8988T (cell line): ENCODE measurements at places on chromosomes 7 and 10.

GRCh38 chr10:93703066-93703465 is 674 bp upstream of the FRA10AC1 start:
- no peak for DNase-seq

DNA sequence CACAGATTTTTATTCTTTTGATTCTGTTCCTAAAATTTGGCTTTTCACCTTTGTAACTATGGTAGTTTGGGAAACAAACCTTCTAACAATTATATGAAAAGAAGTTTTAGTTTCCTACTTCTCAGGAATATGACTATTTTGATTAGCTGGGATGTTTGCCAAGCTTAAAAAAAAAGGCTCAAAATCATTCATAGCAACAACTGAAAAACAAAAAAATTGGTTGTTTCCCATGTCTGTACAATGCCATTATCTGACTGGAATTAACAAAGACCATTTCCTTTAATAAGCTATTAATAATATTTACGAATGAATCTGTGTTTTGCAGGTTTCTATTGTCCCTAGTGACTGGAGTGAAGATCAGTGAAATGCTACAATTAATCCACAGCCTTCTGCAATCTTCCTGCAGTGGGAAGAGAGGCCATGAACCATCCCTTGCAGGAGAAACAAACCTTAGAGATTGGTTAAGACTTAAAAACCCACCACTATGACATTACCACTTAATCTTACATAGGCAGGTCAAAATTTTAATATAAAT is 4.2 kb downstream of the PURB start:
- no peak for DNase-seq

- DNase-seq, result no peak
These were observed 5.1 kb downstream of the UNCX start for GRCh38 chr7:1237704-1238255.

- no peak for DNase-seq
These were observed 23.8 kb downstream of the PLPP4 start for GRCh38 chr10:120480848-120481247.

GRCh38 chr10:10421071-10421470 is 596.6 kb upstream of the CELF2 start:
- DNase-seq, result no peak

- no peak for DNase-seq
These were observed 31.2 kb downstream of the FOXK1 start for GRCh38 chr7:4713183-4713784.

GRCh38 chr10:67017218-67017617 is 91.4 kb downstream of the LRRTM3 start:
- DNase-seq, result no peak

DNA sequence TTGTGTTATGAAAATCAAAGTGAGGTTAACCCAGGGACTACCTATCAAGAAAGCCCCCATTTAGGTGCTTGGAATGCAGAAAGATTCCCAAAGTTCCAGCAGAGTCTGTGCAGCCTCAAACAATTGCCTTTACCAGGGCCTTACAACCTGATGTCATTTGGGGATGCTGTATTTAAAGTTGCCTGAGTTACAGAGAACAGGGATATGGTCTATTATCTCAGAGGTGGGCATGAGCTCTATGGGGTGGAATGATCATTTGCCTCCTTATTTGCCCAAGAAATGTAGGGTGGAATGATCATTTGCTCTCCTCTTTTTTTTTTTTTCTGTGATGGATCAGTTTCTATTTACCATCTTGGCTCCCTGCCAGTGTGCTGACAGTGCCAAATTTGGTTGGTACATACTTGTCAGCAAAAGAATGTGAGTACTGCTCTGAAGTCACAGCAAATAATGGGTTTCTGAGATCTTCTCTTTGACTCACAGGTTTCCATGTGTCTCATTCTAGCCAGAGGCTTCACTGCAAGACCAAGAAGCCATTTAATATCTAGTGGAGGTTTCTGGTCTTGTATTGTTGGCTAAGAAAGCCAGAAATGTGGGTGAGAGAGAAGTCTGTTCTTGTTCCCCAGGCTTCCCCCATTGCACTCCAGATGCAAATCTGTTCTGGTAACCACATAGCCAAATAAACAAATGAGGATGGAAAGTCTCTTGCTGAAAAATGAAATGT is 45.5 kb upstream of the ZNRF2 start:
- DNase-seq, result no peak

DNA sequence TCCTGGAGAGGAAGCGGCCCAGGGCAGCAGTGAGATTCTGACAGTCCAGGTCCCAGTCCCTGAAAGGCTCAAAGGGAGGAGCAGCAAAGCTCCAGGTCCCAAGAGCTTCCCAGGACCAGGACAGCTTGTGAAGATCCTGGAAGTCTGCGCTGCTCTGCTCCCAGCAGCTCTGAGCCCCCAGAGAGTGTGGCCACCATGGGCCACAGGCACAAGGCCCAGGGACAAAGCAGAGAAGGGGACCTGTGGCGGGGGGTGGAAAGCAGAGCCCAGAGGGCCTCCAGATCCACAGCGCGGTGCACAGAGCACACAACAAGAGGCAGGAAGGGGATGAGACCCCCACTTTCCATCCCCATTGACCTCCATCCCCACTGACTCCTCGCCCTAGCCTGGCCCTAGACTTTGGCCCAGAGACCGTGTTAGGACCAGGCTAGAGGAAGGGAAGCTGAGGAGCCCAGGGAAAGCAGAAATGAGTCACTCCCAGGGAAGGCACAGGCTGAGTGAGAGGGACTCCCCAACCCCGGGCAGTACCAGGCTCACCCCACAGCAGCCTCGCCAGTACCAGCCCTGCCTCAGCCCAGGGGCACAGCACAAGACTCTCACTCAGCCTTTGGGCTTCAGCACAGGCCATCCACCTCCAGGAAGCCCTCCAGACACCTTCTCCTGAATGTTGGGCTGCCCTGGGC is 75.5 kb downstream of the GRID1 start:
- no peak for DNase-seq

DNA sequence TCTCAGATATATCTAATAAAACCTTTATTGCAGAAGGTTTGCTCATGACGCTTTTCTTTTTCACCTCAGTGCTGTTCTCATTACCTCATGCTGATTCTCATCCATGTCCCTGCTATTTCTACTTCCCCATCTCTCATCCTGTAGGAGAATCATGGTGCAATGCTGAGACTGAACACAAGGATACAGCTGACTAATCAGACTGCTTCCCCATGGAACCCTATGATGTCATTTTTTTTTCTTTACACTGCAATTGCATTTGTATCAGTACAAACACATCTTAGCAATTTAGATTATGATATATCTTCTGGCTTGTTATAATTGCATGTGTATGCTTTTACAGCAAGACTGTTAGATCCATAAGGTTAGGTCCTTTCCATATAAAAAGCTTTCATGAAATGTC is 93.7 kb downstream of the SEMA3A start:
- DNase-seq, result no peak

DNA sequence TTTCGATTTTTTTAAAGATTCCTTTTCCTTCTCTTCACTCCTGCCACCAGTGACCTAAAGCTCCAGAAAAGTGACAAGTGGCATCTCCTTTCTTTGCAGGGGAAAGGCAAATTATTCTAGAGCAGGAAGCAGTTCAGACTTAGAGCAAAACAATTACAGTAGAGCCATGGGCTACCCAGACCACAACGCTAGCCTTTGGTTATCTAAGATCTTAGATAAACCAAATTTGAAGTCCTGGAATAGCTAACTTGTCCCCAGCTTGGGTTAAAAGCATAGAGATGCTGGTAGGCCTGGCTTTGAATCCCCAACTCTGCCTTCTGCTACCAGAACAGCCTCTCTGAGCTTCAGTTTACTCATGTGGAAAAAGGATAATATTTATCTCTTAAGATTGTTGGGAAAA is 38.4 kb downstream of the LGI1 start:
- no peak for DNase-seq

- no peak for DNase-seq
These were observed 38.0 kb downstream of the MDFIC start for GRCh38 chr7:114959931-114960330.

GRCh38 chr10:43824934-43825333 is 176.3 kb upstream of the ZNF32 start:
- no peak for DNase-seq

GRCh38 chr7:151849879-151850260 is 27.0 kb downstream of the PRKAG2 start:
- DNase-seq, result no peak

- no peak for DNase-seq
These were observed 364.2 kb downstream of the AUTS2 start for GRCh38 chr7:69962186-69963065.

GRCh38 chr7:112556633-112557032 is 75.8 kb downstream of the LSMEM1 start:
- DNase-seq, result no peak

DNA sequence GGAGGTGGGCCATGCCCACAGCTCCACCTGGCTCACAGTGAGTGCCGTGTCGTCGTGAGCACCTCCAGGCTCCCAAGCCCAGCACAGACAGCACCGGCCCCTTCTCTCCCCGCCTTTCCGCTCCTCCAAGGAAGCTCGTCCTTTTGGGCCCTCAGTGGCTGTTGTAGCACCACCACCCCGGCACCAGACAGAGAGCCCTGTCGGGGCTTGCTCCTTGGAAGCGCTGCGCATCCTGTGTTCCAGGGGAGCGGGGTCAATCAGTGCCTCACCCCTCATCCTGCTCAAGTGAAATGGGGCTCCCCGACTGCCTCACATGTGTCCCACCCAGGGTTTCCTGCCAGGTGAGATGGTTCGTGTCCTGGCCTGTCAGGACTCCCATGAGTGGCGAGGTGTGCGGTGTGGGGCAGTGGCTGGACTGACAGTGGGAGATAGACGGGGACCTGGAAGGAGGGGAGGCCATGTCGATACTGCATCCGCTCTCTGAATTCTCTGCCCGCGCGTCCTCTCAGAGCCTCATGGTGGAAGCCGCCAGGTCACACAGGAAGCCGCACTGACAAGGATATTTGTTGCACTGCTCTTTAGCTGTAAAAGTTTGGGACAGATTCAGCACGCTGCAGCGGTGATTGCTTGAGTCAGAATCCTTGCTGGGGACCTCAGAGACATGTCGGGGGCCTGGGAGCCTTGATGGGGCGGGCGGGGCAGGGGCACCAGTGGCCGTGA is 107.1 kb downstream of the INPP5A start:
- no peak for DNase-seq

DNA sequence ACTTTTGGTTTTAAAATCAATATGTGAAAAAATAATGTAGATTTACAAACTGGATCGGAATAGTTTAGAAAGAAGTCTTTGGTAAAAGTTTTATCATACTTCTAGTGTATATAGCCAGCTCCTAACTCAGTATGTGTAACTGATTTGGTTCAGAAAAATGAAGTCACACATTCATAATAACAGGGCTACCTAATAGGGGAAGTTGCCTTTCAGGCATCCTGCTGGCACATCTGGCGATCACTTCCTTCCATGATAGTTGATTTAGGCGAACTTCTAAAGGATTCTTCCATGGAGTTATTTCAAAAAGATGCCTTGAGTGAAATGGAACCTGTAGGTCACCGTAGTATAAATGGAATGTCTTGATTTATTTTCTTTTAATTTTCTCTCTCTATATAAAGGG is 69.1 kb downstream of the SHH start:
- no peak for DNase-seq

GRCh38 chr10:1333981-1334380 is 277.8 kb downstream of the WDR37 start:
- DNase-seq, result no peak

DNA sequence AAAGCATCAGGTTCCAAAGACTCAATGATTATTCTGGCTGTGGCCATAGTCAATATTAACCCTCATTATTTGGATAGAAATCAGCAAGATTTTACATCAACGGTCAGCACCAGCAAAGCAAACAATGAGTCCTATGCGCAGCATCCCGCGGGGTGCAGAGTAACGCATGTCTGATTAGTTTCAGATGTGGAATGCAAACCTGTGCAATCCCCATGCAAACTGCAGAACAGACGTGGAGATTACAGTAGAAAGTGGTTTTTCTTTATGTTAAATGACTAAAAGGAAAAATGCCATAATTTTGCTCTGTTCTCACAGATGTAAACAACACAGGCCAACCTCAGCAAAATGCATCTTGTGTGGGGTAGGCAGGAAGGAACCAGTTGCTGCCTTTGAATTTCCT is 258.1 kb upstream of the GRB10 start:
- no peak for DNase-seq

GRCh38 chr10:110040767-110041478 is 33.1 kb downstream of the ADD3 start:
- DNase-seq, result no peak

DNA sequence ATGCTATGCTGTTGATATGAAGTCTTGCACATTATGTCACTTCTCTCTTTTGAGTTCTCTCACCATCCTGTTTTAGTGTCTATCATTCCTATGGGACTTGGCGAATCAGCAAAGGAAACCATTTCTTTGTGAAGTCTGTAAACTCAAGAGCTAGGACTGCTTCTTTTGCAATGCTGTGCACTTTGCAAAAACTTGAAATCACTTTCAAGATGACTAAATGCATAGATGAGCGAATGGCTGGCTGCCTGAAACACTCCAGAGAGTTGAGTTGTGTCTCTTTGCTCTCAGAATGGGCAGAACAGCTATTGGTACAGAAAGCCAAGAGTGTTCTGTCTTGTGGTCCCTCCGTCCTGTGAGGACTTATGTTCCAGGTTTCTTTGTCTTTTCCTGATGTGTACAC is 18.3 kb upstream of the ELMO1 start:
- no peak for DNase-seq

GRCh38 chr10:86321568-86321967 is 45.0 kb downstream of the GRID1 start:
- no peak for DNase-seq

- peak; percentile 72 for DNase-seq
These were observed at the start of gene BICC1 for GRCh38 chr10:58512491-58513187. Gene BICC1, plus strand, starts transcription at chr10:58512872. Its CDS starts 272 bp downstream, at chr10:58513144.

GRCh38 chr7:98559958-98560357 is 57.1 kb upstream of the NPTX2 start:
- no peak for DNase-seq

DNA sequence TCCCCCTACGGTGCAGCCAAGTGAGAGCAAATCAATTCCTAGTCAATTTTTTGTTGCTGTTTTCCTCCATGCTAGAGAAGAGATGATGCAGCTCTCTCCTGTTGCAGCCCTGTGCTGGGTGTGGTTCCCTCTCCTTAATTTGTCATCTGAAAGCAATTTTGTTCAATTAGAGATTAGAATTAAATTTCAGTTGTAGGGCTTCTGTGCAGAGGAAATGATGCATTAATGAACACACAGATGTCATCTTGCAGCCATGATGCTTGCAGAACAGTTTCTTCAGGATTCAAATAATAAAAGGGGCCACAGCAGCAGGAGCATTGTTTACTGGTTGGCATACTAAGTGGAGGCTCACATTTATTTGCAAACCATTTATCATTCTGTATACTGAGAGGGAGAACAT is 266.0 kb downstream of the AUTS2 start:
- DNase-seq, result no peak

- DNase-seq, result peak; percentile 42
These were observed 1.2 kb downstream of the BMI1 start for GRCh38 chr10:22321924-22322640.

- no peak for DNase-seq
These were observed 675.0 kb upstream of the ANKRD30A start for GRCh38 chr10:36450380-36450779.

- DNase-seq, result no peak
These were observed 182.8 kb downstream of the CPEB3 start for GRCh38 chr10:92108120-92108519.

DNA sequence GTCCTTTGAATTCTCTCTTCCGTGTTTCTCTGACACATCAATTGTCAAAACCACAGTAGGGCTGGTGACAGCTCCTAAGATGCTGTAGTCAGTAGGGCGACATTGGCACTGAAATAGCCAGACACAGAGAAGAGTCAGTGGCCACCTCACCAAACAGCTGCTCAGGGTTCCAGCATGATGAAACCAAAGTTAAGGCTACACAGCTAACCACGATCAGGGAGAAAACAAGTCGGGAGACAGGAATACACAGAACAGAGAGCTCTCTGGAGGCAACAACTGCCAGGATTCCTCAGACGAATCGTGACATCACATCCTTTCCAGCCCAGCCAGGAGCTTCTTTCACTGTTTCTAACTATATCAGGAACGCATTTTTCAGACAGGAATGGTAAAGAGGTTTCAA is 922.2 kb downstream of the SORCS1 start:
- DNase-seq, result no peak
